ENCODE measurements at places on chromosomes 16 and 17.

GRCh38 chr17:28747801-28748750 lies 4.3 kb downstream of the TRAF4 start:
- DNase-seq: no peak

DNA sequence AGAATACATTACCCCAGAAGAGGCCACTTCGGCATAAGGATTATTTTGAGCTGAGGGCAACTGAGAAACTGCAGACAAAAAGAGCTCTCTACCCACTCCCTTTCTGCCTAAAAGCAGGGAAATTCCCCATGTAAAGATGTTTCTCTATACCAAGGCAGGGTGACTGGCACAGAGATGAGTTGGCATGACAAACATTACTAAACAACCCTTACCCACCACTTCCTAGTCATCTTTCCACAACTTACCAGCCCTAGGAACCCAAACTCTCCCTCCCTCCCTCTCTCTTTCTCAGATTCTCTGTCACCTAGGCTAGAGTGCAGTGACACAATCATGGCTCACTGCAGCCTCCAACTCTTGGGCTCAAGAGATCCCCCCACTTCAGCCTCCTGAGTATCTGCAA lies 68.6 kb downstream of the EMP2 start:
- DNase-seq: no peak

DNA sequence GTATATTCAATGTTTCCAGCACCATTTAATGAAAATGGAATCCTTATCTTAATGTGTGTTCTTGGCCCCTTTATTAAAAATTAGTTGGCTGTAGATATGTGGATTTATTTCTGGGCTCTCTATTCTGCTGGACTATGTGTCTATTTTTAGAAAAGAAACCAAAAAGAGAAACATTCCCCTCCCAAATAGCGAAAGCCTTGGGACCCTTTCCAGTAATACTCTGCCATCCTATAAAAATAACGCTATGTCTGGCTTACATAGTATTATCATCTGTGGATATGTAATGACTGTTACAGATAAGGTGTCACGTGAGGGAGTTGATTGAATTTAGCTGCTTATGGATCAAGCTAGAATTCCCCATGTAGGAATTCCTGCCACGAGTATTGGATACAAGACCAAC lies 279.3 kb upstream of the KIF2B start:
- no peak for DNase-seq

- DNase-seq: no peak
Observed at GRCh38 chr17:14405189-14405588, 104.3 kb downstream of the HS3ST3B1 start.

DNA sequence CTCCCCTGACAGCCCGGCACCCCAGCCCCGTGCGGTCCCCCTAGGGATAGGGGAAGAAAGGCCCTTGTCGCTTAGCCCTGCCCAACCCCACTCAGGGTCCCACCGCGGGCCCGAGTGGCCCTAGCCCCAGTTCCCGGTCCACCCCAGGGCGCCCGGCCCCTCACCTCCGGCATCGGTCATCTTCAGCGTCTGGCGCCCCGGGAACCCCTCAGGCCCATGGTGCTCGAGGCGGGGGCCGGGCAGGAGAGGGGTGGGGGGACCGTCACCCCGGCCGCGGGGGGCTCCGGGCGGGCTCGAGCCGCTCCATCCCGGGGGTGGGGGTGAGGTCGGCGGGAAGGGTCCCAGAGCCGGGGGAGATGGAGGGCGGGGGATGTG lies 620 bp downstream of the SAMD14 start:
- no peak for DNase-seq

DNA sequence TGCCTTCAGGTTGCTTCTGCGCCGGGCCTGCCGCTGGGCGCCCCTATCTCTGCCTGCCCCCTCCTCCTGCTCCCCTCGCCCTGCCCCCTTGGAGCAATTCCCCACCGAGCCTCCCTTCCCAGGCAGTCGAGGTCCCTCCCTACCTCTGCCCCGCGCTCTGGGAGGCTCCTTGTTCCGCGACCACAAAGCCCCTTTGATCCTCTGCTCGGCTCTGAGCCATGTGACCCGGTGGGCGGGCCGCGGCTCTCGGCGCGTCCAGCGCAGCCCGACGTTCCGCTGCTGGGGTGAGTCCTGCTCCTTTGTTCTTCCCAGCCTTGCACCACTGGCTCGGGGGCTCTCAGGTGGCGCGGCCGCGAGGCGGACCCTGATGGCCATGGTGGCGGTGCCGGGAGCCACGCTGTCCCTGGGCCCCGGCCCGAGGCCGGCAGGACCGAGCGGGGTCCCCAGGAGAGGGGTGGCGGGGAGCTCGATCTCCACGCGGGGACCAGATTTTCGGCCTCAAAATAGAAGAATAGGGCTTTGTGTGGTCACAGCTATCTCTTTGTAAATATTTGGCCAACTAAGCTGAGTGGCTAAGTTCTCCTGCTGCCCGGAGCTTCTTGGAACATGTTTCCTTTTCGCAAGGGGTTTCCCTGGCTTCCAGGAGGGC lies 310.6 kb downstream of the SEC14L1 start:
- DNase-seq: peak; percentile 66

- DNase-seq: no peak
Observed at GRCh38 chr16:86962913-86963312, 354.3 kb downstream of the C16orf95 start.

- DNase-seq: no peak
Observed at GRCh38 chr17:34252095-34252443, 3.0 kb upstream of the CCL2 start.

DNA sequence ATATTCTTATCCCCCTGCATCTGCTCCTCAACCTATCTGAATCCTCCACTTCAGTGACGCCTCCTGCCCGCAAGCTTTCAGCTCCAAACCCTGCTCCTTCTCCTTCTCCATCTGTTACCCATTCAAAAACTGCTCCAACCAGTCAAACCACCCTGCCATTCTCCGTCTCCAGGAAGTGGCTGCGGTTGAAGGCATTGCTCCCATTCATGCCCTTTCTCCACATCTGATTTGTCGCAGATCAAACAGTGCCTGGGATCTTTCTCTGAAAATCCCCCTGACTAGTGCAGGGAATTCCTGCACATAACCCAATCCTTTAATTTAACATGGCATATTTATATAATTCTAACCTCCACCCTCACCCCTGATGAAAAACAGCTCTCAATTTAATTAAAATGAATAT lies 56.3 kb downstream of the SLFN5 start:
- DNase-seq: no peak

DNA sequence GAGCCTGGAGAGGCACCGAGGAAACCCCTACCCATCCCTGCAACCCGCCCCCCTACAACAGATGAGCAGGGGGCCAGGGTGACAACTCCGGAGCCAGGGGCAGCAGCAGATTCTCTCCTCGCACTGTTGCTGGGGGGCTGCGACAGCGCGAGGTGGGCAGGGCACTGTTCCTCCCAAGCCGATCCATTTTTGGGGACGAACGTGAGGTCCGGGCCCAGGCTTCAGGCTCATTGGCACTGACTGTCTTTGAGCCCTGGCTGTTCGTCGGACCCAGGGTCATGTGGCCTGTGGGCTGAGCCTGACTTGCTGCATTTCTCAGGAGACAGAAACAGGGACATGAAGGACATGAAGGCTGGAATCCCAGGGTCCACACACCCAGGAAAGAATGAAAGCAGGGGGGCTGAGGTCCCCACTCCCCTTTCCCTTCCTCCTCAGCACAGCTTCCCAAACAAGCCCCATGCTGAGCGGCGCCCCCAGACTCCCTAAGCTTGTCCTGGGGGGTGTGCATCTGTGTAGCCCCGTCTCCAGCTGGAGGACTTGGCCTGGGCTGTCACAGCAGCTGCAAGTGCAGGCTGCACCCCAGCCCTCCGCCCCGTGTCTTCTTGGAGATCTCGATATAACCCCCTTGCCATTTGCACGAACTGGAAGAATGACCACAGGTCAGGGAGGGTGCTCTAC lies 18.7 kb downstream of the CEP295NL start:
- DNase-seq: peak; percentile 43

DNA sequence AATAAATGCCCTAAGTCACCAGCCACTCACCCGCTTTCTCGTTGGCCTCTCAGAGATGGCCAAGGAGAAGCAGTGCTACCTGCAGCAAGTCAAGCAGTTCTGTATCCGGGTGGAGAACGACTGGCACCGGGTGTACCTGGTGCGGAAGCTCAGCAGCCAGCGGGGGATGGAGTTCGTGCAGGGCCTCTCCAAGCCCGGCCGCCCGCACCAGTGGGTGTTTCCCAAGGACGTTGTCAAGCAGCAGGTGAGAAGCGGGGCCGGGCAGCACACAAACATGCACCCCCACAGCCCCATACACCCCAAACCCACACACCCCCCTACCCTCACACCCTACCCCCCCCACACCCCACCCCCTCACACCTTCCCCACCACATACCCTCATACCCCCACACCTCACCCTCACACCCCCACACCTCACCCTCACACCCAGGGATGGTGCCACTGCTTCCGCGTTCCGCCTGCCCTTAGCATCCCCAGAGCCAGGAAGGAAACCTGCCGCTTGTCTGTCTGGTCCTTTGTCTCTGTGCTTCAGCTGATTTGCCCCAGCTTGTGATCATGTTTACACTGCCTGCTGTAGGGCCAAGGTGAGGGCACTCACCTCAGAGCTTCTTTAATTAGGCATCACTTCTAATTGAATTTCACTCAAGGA lies 41.9 kb upstream of the ENDOV start:
- DNase-seq: no peak

DNA sequence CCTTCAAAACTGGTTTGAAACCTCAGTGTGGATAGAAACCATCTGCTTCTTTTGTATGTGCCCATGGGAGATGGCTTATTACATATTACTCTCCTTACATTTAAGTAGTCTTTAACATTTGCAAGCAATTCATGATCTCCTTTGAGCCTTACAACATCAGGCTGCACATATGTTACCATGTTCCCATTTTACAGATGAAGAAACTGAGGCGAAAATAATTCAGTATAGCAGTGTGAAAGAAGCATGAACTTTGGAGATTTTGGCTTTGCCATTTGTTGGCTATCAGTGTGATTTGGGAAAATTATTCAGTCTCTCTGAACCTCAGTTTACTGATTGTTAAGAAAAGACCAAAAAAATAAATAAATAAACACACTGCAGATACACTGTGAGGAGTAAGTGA lies 15.7 kb downstream of the GNAO1 start:
- no peak for DNase-seq

DNA sequence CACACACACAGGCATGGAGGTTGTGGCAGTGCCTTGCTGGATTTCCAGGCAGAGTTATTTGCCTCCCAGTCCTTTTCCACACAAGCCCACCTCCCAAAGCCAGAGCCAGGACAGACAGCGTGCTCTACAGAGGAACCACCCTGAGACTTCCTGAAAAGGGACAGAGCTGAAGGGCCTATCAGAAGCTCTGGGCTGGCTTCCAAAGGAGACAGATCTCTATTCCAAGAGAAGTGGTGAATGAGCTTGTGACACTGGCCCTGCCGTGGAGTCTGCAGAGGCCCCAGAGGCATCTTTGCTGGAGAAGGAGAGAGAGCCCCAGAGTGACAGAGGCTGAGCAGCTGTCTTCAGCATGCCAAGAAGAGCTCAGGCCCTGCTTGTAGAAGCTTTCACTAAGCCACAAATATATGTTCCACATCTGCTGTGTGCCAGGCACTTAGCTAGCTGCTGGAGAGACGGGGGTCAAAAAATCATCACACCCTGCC lies 8.3 kb upstream of the LPCAT2 start:
- DNase-seq: peak; percentile 49

GRCh38 chr17:1001640-1002411 lies 4.9 kb downstream of the TIMM22 start:
- peak; percentile 79 for DNase-seq

DNA sequence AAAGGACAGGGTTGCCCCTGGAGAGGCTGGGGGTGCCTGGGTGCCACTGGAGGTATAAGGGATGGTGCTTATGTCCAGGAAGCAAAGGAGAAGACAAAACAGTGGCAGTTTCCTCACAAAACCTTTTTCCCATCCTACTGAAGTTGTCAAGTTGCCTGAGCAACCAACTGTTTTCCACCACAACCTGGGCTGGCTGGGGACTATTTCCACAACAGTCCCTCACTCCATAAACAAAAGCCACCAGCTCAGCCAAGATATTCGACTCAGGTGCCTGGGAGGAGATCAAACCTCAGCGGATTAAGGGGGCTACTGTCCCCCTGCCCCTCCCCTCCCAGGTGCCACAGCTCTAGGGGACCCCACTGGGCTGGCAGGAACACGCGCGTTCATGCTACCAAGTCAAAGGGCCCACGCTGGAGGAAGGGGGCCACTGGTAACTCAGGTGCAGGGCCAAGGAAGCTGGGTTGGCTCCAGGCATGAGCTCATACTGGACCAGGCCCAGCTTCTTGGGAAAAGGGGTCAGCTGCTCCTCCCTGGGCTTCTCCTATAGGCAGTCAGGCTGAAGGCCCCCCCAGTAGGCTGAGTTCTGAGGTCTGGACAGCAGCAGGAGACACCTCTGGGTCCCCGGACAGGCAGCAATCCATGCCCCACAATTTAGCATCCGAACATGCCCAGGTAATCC lies 45.7 kb upstream of the MRPS23 start:
- DNase-seq: no peak

- no peak for DNase-seq
Observed at GRCh38 chr17:73588891-73589290, 55.4 kb downstream of the SDK2 start.

DNA sequence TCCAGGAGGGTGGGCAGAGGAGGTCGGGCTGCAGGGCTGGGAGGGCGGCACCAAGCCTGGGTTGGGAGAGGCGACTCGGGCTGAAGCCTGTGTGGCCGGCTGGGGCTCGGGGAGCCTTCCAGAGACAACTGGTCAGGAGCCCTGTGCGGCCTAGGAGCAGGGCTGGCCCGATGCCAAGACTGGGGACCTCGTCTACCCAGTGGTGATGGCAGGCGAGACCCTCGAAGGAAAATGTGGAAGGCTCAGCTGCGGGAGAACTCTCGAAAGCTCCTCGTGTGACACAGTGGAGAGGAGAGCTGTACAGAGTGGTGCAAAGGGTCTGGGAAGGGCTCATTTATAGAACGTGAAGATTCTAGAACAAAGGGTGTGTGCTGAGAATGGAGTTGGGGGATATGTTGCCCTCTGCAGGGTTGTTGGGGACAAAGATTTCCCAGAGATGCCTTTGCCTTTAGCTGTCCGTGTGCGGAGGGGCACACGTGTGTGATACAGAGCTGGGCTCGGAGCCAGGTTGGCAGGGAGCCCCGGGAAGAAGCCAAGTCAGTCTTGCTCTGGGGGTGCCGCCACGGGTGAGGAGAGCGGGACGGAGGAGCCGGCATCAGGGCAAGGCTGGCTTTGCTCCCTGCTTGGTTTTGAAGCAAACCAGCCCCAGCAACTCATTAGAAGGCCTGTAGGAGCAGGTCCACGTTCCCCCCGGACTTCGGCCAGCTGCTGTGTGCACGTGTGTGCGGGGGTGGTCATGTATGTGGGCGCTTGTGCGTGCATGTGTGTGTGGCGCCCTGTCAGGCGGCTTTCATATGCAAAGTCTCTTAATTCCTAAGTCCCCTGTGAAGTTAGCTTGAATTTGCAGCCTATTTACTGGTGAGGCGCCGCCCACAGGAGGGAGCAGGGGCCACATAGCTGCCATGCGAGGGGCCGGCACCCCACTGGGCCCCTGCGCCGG lies 132.4 kb upstream of the CHMP6 start:
- peak; percentile 82 for DNase-seq

- DNase-seq: no peak
Observed at GRCh38 chr17:49210158-49211029, at the start of the genes ABI3 and GNGT2. ABI3 (plus strand) TSS chr17:49210707; CDS start chr17:49210725, 18 bp downstream. GNGT2 (minus strand) TSS chr17:49210574; CDS start chr17:49207422, 3,152 bp downstream.

Measured in AG20443 (cell line).